Hepatic stellate cell (primary cell): ENCODE measurements at places on chromosomes 7 and 10.
A peak's percentile ranks its signal among the peaks of the same experiment; 100 is the strongest.

DNA sequence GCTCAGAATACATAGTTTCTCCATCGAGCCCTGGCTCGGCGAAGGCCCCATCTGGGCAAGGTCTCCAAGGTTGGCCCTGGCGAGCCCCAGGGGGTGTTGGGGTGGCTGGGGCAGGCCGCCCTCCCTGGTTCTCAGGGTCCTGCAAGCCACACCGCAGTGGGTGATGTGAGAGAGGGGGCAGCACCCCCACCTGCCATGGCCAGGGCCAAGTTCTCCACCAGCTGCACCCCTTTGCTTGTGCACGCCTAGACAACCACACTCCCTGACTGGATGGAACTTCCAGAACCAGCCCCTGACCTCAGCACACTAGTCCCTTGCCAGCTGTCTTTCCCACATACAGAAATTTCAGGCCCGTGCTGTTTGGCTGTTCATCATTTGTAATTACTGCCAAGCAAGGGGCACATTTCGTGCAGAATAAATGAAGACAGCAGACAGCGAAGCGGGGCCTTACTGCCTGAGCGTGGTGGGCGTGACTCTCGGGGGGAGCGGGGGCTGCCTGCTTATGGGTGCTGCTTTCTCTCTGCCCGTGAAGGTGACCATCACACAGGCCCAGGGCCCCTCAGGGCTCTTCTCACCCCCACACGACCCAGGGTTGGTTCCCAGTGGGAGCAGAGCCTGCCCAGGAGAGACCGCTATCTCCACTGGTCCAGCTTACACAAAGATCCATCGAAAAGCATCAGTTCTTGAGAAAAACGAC is 85.9 kb downstream of the ADARB2 start:
- DNase-seq, result no peak

- no peak for DNase-seq
These were observed 33.2 kb downstream of the SEMA3A start for GRCh38 chr7:84161398-84161797.

- no peak for DNase-seq
These were observed 25.5 kb upstream of the AMZ1 start for GRCh38 chr7:2662273-2663120.

GRCh38 chr7:22138106-22138505 is 192.4 kb upstream of the CDCA7L start:
- DNase-seq, result no peak

GRCh38 chr10:46787321-46787615 is 124.0 kb upstream of the PTPN20 start:
- DNase-seq, result peak; percentile 30

DNA sequence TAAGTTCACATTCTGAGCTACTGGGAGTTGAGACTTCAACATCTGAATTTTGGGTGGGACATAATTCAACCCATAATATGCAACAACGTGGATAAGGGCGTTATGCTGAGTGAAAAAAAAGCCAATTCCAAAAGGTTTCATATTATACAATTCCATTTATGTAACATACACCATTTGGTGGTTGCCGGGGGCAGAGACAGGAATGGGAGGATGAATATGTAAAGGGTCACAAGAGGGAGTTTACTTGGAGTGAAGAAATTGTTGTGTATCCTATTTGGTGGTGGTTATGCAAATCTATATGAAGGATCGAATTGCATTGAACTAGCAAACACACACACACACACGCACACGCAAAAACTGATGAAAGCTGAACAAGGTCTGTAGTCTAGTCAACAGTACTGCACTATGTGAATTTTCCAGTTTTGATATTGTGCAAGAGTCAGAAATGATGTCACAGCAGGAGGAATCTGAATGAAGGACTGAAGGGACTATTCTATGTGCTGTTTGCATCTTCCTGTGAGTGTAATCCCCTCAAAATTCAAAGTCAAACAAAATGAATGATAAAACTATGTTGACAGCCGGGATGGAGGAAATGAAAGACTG is 249.2 kb upstream of the HABP2 start:
- DNase-seq, result no peak

GRCh38 chr7:155815332-155816191 is 3.3 kb upstream of the SHH start:
- peak; percentile 75 for DNase-seq

- DNase-seq, result no peak
These were observed 14.2 kb upstream of the MTPN start for GRCh38 chr7:135991322-135991721.

DNA sequence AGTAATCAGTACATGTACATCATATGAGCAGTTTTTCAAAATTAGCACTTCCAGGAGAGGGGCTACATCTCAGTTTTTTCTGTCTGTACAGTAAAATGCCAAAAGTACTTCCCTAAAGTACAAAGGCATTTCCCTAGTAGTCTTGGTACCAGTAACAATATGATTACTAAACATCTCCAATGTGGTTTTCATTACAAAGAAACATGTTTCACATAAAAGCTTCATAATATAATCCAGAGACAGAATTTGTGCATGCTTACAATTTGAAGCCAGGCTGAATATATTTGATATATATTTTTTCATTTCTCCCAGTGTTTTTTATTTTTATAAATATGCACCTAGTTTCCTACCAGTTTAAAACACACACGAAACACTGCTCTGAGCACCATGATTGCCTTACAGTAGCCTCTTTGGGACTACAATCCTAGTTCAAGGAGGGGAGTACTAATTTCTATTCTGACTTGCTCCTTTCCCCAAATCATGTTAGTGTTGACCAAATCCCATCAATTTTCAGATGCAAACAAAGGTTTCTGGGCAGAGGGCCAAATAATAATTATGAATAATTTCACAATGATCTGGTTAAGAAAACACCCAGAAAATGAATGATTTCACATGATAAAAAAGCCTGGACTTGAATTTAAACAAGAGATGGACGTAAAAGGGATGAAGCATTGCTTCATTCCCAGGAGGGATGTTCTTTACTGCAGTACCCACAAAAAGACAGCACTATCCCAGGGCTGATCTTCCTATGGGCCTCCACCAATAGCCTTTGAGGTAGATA is 201.3 kb downstream of the SLC25A13 start:
- DNase-seq, result no peak

DNA sequence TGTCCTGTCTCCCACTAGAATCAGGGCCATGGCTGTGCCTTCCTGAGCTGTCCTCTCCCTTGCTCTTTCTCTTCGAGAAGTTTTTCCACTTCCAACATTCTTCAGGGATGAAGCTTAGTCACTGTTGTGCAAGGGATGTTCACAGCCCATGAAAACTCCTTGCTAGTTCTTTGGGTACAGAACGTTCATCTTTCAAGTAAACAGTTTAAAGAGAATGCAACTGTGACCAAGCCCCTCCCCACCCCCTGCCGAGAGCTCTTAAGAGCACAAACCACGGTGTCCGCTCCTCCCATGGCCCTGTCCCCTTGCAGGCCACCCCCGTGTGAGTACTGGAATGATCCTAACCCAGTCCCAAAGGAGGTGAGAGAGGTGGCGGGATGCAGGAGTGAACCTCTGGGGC is 161.1 kb upstream of the RHEB start:
- no peak for DNase-seq

DNA sequence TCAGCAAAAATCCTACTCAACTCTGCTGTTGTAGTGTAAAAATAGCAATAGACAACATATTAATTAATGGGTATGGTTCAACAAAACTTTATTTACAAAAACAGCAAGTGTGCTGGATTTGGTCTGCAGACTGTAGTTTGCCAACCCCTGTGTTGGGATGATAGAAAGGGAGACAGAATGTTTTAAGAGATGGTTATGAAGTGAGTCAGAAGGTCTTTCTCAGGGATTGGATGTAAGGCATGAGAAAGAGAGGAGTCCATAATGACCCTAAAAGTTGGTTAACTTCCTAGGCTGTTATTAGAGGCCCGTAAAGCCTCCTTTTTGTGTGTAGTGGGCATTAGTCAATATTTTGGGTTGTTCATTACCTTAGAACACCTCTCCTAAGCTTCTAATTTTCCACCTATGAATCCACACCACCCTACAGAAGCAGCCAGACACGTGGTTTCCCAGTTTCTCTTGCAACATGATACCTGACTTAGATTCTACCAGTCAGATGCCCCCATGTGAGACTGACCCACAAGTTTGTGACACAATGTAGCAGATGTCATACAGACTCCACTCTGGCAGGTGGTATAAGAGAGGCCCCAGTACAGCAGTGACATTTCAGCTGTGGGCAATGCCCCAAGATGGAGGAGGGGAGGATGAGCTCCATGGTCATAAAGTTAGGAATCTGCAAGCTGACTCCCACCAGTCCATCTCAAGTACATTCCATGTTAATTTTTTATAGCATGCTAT is 1015.6 kb downstream of the KCNMA1 start:
- DNase-seq, result no peak

- DNase-seq, result no peak
These were observed 10.6 kb downstream of the INHBA start for GRCh38 chr7:41692251-41692650.

- no peak for DNase-seq
These were observed 67.6 kb downstream of the MDFIC start for GRCh38 chr7:114989531-114989930.

DNA sequence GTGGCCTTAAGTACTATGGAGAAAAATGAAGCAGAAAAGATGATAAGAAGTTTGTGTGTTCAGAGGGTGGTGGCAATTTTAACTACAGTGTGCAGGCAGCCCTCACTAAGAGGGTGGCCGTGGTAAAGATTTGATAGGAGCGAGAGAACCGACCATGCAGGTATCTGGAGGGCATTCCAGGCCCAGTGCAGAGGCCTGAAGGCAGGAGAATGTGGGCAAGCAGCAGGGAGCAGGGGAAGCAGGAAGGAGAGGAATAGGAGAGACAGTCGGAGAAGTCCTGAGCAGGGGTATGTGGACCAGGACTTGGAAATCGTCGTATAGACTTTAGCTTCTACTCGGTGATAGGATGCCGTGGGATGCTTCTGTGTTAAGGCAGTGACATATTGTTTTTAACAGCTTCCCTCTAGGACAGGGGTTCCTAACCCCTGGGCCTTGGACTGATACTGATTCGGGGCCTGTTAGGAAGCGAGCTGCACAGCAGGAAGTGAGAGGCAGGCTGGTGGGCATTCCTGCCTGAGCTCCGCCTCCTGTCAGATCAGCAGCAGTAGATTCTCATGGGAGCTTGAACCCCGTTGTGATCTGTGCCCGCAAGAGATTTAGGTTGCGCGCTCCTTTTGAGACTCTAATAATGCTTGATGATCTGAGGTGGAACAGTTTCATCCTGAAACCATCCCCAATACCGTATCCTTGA is 227.2 kb downstream of the CCDC3 start:
- no peak for DNase-seq

DNA sequence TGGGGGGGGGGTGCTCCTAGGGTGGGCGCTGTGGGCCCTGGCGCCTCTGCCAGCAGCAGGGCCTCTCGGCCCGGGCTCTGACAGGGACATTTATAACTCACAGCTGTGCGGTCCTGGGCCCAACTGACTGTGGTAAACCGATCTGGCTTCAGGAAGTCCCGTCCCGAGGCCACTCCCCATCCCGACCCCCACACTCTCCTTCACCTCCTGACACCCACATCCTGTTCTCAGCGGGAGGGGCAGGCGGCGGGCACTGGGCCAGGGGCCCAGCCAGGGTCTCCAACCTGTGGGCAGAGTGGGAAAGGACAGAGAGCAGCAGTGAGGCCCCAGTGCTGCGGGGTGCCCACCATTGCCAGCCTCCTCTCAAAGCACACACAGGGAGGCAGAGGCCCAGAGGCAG is 69.1 kb downstream of the ZMIZ1 start:
- DNase-seq, result peak; percentile 81

DNA sequence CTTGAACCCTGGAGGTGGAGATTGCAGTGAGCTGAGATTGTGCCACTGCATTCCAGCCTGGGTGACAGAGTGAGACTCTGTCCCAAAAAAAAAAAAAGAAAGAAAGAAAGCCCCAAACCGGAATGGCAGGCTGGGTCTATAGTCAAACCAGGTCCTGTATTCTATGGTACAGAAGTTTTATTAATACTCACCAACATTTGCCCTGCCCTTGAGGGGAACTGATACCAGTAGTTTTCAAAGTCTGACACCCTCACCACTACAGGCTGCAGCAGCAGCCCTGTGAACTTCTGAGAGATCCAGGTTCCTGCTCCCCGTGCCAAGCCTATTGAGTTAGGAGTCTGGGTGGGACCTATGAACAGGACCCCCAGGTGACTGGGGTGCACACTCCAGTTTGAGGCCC is 80.6 kb downstream of the RGS10 start:
- DNase-seq, result no peak

GRCh38 chr7:137904833-137905232 is 58.1 kb upstream of the DGKI start:
- DNase-seq, result no peak

DNA sequence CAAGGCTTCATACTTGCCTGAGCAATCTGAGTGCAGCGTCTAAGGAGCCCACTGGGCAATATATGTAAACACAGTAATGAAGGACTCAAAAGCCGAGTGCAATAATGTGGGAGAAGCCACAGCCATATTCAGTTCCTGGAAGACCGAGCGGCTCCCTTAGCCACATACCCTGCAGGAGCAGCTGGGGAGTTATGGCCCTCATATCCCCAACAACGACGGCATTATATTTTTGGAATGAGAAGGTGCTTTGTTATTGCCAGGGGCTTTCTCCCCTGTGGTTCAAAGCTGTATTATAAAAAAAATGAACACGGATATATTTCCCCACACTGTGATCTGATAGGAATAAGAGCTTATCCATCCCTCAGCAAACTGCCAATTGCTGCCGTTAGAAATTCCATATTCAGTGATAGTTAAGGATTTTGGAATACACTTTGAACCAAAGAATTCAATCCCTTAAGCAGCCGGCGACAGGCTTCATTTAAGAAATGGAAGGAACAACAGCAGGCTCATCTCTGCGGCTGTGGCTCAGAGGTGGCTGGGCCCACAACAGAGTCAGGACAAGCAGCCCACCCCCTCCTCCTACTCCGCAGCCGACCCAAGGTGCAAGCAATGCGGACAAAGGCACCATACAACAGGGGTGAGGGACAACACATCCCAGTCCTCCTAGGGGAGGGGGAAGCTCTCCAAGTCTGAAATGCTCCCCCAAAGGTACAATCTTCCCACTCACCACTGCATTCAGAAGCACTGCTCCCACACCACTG is 77.2 kb downstream of the TNS3 start:
- DNase-seq, result no peak
